GF-D8 (cell line): ENCODE measurements at places on chromosomes 13 and 19.

GRCh38 chr13:108528303-108528702 is 101.1 kb upstream of the MYO16 start:
- no peak for DNase-seq

- no peak for DNase-seq
Observed at GRCh38 chr13:93467175-93467574, 240.6 kb downstream of the GPC6 start.

DNA sequence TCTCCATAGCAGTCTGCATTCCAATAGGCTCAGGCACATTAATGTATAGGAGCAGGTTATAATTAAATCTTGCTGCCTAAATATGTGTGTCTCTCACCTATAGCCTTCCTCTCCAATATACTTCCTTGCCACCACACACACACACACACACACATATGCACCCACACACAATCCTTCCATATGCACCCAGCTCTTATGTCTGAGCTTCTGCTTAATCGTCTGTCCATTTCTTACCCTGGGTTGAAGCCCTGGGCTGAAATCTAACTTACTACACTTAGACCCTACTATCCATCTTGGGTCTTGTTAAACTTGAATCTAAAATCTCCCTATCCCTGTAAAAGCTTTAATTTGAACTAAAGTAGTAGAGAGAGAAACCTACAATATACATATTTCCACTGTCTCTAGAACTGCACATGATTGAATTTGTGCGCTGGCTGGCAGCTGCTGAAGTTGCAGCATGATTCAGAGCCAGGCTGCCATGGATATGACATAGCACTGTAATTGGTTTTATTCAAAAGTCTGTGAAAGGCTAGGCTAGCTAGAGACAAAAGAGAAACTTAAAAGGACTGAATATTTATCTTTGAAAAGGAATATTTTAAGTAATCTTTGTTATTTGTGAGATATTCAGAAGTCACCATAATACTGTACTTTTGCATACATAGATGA is 25.7 kb upstream of the FREM2 start:
- DNase-seq: no peak

GRCh38 chr13:101845245-101846020 is 393.0 kb downstream of the ITGBL1 start:
- DNase-seq: no peak

DNA sequence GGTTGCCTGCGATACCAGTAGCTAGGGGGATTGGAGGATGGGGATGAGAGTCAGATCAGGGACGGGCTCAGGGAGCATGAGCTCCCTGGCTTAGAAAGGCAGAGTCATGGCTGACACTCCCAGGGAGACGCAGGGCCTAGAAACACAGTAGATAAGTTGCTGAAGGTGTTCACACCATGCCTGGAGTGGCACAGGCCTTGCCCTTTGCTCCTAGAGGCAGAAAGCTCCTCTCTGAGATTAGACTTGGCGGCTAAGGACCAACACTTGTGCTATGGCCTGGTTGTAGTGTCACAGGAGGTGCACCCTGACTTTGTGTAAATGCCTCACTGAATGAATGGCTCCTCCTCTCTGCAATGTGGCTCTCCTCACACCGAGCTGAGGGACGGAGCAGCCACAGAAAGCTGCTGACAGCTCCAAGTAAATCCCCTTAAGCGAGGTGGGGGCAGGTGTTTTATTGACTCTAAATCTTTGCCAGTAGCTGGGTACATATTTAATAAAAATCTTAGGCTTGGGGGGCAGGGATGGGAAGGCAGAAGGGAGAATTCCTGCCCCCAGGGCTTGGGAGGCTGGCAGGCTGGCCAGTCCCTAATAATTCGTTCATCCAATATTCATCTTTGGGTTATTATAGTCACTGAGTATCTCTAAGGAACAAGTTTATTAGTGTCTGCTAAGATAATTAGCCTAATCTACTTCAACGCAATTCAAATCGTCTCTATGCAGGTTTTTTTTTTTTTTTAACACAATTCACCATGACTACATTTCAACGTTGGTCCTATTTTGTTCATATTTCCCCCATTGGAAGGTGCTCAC is 54.9 kb downstream of the SIAH3 start:
- DNase-seq: no peak

DNA sequence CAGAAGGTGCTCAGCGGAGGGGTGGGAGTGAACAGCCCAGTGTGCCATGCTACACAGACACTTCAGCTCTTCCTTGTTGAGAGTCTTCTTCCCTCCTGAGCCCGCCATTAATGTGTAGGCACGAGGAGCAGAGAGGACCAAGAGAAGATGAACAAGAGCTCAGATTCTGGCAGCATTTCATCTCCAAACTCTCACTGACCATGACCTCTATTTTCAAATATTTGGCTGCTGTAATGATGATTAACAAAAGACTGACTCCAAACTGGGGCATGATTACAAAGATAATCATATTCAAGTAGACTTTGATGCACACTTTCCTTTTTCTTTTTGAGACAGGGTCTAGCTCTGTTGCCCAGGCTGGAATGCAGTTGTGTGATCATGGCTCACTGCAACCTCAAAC is 236.5 kb downstream of the DCLK1 start:
- no peak for DNase-seq

DNA sequence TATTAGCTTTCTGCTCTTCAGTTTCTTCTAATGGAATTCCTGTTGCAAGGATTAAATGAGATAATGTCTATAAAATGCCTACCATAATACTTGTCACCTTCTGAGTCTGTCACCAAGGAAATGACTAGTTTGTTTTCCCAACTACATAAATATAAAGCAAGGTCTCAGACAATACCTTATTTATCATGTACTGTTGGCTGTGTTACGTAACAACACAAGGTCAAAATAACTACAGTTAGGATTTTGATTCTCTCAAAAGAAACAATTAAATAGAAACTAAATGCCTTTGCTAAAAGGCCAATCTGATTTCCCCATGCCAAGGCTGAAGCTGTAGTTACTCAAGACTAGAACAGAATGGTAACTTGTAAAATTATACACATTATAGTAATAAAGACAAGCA is 134.5 kb downstream of the PCDH9 start:
- no peak for DNase-seq

DNA sequence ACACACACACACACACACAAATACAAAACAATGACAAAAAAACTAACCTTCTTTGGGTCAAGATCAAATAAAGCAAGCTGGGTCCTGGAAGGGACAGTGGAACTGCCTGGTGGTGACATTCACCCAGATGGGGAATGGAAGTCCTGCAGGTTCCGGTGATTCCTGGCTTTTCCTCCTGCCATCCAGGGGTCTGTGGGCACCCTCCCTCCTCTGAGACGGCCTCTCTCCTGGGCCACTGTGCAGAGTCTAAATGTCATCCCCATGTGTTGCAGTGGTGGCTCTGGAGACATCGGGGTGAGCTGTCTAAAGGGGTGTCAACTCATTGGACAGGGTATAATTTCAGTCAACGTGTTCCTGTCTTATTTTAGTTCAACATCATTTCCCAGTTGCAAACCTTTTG is 248.2 kb downstream of the ZNF536 start:
- DNase-seq: no peak

DNA sequence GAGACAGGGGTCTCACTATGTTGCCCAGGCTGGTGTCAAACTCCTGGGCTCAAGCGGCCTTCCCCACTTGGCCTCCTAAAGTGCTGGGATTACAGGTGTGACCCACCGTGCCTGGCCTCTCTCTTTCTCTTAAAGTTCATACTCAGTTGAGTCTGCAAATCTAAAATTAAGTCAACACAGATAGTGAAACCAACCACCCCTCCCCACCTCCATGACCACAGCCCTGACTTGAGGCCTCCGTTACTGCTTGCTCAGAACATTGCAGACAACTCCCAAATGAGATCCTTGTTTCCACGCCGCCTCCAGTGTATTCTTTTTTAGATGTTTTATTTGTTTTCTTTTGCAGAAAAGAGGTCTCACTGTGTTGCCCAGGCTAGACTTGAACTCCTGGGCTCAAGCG is 94.4 kb downstream of the CACNA1A start:
- no peak for DNase-seq

DNA sequence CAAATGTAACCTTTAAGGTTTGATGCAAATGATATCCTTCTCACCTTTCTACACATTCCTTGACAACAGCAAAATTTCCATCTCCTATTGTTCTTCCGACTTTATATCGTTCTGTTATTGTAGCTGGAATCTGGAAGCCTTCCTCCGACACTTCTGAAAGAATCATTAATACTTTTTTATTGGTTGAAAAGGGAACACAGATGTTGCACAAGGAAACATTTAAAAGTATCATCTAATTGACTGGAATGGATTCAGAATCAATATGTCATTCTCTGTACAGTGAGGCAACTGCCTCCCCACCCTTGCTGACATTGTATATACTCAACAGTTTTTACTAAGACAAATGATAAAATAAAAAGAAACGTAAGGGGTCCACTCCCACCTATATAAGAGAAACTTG is 295.2 kb downstream of the DCLK1 start:
- DNase-seq: no peak

- DNase-seq: no peak
Observed at GRCh38 chr13:106850973-106851650, 283.2 kb upstream of the ARGLU1 start.

DNA sequence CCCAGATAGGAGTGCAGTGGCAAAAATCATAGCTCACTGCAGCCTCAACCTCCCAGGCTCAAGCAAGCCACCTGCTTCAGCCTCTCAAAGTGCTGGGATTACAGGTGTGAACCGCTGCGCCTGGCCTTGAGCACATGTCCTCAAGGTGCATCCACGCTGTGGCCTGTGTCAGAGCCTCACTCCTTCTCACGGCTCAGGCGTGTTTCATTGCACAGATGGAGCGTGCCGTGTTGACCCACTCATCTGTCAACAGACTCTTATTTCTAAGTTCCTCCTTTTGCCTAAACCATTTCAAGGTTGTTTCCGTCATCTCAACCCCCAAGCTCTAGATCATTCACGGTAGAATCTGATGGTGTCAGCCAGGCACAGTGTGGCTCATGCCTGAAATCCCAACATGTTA is 28.2 kb downstream of the ATP8B3 start:
- no peak for DNase-seq

- DNase-seq: no peak
Observed at GRCh38 chr13:59774491-59774971, 389.2 kb downstream of the DIAPH3 start.

GRCh38 chr19:16372065-16372915 is 47.7 kb downstream of the KLF2 start:
- no peak for DNase-seq

DNA sequence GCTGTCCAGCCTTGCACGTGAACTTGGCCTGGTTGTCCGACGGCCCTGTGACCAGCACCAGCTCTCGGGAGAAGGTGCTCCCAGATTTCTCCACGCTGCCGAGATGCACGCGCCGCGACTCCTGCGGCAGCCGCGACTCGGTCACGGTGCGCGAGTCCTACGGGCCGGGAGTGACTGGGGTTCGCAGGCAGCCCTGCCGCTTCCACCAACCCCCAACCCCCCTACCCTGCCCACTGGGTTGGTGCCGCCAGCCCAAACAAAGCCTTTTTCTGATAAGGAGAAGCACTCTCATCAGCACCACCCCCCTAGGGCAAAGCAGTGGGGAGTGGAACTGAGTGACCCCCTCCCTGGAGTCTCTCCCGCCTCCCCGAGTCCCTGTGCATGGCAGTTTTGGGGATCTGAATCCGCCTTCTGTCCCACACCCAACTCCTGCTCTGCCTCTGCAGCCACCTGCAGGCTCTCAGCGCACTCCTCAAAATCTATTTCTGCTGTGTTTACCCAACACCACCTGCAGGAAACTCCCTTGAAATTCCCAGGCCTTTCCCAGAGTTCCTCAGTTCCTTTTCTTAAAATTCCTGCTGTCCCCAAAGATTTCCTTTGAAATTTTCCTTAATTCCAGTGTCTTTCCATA is 6.2 kb downstream of the NPHS1 start:
- no peak for DNase-seq

DNA sequence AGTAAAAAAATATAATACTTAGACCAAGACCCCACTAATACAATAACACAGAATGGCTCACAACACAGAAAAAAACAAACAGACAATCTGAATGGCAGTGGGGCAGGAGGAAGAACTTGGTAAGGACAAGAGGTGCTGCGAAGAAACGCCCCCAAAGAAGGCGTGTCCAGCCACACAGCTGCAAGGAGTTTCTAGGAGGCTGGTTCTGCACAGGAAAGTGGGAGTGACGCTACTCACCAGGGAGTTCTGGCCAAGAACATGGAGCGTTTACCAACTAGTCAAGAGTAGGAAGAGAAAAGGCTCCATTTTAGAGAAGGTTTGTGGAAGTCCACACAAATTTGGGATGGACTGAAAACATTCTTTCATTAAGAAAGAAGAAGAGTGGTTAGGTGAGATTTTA is 95.3 kb upstream of the SLC15A1 start:
- DNase-seq: no peak

DNA sequence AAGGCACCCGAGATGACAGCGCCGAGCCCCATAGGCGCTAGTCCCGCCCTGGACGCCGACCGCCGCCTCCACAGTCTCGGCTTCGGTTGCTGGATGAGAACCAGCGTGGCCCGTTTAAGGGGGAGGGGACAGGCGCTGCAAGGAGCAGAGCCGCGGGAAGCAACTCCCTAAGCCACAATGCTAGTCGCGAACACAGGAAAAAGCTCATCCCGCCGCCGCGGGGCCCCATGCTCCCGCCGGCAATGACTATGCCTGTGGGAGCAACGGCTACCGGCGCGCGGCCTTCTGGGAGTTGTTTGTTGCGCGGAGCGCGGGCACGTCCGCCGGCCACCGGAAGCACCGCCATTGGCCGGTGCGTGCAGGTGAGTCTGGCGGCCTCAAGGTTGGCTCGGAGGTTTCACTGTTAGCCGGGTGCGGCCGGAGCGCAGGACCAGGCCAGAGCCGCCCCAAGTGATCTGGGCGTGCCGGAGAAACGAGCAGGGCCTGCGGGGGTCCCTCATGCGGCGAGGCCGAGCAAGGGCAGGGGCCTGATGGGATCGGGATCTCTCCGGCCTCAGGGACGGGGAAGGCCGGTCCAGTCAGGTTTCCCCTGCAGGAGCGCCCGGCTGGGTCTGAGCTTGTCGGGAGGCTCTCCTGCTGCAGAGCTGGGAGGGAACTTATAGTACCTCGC is at the start of gene ZNF544:
Gene ZNF544, plus strand, starts transcription at position 330 of the 670 bp plus-strand sequence. CDS start 15,110 bp downstream, outside the sequence.
- peak; percentile 62 for DNase-seq

DNA sequence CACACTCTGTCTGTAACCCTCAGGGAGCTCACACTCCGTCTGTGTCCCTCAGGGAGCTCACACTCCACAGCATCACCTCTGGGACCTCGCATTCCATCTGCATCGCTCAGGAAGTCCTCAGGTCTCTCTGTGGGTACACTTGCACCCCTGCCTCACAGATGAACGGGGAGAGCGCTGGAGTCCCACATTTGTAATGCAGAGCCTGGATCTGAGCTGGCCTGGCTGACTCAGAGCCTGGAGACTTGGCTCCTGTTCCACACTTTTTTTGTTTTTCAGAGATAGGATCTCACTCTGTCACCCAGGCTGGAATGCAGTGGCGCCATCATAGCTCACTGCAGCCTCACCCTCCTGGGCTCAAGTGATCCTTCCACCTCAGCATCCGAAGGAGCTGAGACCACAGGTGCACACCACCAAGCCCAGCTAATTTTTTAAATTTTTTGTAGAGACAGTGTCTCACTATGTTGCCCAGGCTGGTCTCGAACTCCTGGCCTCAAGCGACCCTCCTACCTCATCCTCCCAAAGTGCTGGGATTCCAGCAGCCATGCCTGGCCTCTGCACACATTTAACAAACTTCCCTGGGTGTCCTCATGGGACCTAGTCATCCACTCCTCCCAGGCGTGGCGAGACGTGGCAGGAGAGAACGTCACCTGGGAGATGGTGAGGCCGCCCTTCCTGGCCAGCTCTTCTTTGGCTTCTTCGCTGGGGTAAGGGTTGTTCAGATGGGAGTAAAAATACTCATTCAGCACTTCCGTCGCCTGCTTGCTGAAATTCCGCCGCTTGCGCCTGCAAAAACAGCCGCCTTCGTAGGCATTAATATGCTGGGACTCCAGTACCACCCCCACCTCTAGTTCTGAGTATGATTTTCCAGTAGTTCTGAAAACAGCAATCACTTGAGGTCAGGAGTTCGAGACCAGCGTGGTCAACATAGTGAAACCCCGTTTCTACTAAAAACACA is 31.0 kb downstream of the CILP2 start:
- no peak for DNase-seq
